H1 (cell line): ENCODE measurements at places on chromosomes 7 and 10. TPM values are rescaled to one million over a fixed set of nuclear protein-coding genes. Genes with fewer than 3 reads are reported as not detected.

NOS3 gene
- 16.2 and 20.9 TPM in 2 replicates for polyA plus RNA-seq

PNLIPRP3 gene
- polyA plus RNA-seq: not detected in 2 replicates

LRRD1 gene
- not detected in 2 replicates for polyA plus RNA-seq

RINT1 gene
- polyA plus RNA-seq: 5.0 and 7.8 TPM in 2 replicates

FAM221A gene
- 22.0 and 39.0 TPM in 2 replicates for polyA plus RNA-seq

NYAP1 gene
- 1.9 and 5.0 TPM in 2 replicates for polyA plus RNA-seq

HOXA4 gene
- polyA plus RNA-seq: not detected in 2 replicates

PRKRIP1 gene
- polyA plus RNA-seq: 11.1 and 16.8 TPM in 2 replicates

SAMD8 gene
- polyA plus RNA-seq: 9.3 and 11.7 TPM in 2 replicates

SLC16A9 gene
- 9.1 and 20.5 TPM in 2 replicates for polyA plus RNA-seq

GBX1 gene
- not detected in 2 replicates for polyA plus RNA-seq

KEL gene
- 1.9 and 3.6 TPM in 2 replicates for polyA plus RNA-seq

MYH16 gene
- not detected in 2 replicates for polyA plus RNA-seq

SLC13A1 gene
- not detected in 2 replicates for polyA plus RNA-seq

PHF14 gene
- polyA plus RNA-seq: 8.6 and 17.9 TPM in 2 replicates

ZNF853 gene
- 4.3 and 4.4 TPM in 2 replicates for polyA plus RNA-seq

TRIM73 gene
- 0.64 and 0.73 TPM in 2 replicates for polyA plus RNA-seq

TAS2R5 gene
- 3.9 and 6.2 TPM in 2 replicates for polyA plus RNA-seq

ERLIN1 gene
- 12.4 and 16.5 TPM in 2 replicates for polyA plus RNA-seq

MSMB gene
- polyA plus RNA-seq: not detected in 2 replicates

TNKS2 gene
- polyA plus RNA-seq: 15.9 and 23.3 TPM in 2 replicates

ADRA2A gene
- polyA plus RNA-seq: 6.2 and 7.6 TPM in 2 replicates

UPK3BL2 gene
- polyA plus RNA-seq: 18.3 and 22.6 TPM in 2 replicates

BICC1 gene
- 0.20 and 0.31 TPM in 2 replicates for polyA plus RNA-seq

NUDT13 gene
- polyA plus RNA-seq: 0.83 and 1.9 TPM in 2 replicates

KIAA1549 gene
- 6.5 and 10.2 TPM in 2 replicates for polyA plus RNA-seq

HOXA7 gene
- 0.03 TPM in 1 of 2 replicates, not detected in the other for polyA plus RNA-seq

TDRD1 gene
- 0.02 and 0.05 TPM in 2 replicates for polyA plus RNA-seq

ABCB1 gene
- 0.30 and 0.51 TPM in 2 replicates for polyA plus RNA-seq

PDZD7 gene
- 1.6 and 1.7 TPM in 2 replicates for polyA plus RNA-seq

CTAGE15 gene
- polyA plus RNA-seq: 0.06 TPM in 1 of 2 replicates, not detected in the other

LRRTM3 gene
- 0.19 and 0.33 TPM in 2 replicates for polyA plus RNA-seq

ECHDC3 gene
- polyA plus RNA-seq: 15.6 and 19.1 TPM in 2 replicates

ACBD7 gene
- polyA plus RNA-seq: 9.0 and 11.5 TPM in 2 replicates

PLXDC2 gene
- polyA plus RNA-seq: 11.3 and 23.0 TPM in 2 replicates

ADRB1 gene
- 0.14 TPM in 2 replicates for polyA plus RNA-seq

ARHGAP22 gene
- polyA plus RNA-seq: 3.6 and 5.1 TPM in 2 replicates

CACNB2 gene
- polyA plus RNA-seq: 1.9 and 2.4 TPM in 2 replicates

NXPH1 gene
- 0.14 and 0.24 TPM in 2 replicates for polyA plus RNA-seq

HOXA1 gene
- polyA plus RNA-seq: not detected in 2 replicates
